ENCODE measurements at places on chromosomes 16 and 17.

GRCh38 chr17:79112471-79112870 is 37.8 kb downstream of the ENGASE start:
- no peak for DNase-seq

- peak; percentile 72 for DNase-seq
These were observed 5.5 kb upstream of the SLC25A35 start for GRCh38 chr17:8300627-8301242.

DNA sequence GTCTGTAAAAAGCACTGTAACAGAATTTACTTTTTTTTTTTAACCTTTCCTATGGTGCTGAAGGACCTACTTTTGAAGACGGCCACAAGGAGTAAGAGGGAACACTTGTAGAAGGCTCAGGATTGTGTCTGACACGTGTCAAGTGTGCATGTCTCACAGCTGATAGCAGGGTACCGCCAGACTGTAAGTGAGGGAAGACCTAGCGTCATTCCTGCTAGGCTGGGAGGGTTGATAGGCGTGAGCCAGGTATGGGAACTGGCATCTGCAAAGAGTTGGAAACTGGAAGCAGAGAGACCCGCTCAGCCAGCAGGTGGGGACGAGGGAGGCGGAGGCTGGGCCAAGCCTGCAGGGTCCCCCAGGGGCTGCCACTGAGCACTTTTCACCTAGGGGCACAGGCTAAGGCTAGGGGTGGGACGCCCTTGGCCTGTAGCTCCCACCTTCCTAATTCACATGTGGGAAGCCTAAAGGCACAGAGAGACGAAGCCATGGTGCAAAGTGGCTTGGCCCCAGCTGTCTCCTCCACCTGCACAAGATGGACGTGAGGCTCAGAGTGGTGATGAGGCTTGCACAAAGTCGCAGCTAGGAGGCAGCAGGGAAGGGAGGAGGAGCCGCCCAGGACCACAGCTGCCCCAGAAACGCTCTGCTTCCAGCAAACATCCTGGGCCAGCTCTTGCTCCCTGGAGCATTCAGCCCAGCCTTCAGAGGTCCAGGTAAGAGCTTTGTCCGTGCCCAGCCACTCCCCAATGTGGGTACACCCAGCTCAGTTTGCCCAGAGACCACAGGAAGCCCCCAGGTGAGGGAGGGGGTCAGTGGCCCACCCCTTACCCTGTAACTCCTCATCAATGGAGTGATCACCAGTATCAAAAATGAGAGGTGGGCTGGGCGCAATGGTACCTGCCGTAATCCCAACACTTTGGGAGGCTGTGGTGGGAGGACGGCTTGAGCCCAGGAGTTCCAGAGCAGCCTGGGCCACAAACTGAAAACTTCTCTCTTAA is 18.9 kb downstream of the VASN start:
- no peak for DNase-seq

DNA sequence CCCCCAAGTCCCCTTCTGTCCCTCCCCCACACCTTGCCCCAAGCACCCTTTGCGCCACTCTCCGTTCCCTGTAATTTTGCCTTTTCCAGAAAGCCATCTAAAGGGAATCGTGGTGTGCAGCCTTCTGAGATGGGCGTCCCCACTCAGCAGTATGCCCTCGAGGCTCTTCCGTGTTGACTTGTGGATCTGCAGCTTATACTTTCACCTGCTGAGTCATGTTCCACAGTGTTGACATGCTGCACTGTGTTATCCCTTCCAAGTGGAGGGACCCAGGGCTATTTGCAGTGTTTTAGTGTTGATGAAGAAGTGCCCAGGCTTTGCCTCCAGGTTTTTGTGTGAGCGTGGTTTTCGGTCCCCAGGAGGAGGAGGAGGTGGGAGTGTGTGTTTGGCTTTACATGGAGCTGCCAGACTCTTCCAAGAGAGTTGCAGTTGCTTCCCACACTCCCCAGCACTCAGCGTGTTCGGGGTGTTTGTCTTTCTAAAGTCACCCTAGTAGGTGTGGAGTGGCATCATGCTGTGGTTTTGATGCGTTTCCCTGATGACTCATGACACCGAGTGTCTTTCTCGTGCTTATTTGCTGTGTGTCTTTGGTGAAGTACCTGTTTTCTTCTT is 32.1 kb upstream of the JPT2 start:
- DNase-seq: peak; percentile 49

DNA sequence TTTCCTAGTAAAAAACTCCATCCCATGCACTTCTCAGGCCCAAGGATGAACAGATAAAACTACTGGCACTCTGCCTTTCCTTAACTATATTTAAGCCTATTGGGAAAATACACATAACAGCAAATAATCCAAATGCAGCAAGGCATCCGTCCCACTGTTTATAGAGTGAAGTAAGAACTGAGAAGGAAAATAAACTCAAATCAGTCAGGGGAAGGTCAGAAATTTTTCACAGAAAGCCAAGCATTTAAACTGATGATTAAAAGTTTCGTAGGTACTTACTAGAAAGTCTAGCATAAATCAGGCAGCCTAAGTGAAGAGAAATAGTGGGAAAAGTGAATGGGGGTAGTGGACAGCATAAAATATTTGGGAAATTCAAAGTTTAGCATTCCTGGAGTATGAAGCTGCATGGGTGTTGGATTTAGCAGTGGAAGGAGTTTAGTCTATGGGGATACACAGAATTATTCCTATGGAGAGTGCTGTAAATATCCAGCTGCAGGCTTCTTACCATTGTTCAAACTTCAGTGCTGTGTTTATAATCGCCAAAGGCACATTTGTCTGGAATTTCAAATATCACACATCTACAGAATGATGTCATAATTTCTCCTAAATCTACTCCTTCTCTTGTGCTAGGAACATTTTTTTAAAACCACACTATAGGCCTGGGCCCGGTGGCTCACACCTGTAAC is 1131.0 kb upstream of the GOT2 start:
- no peak for DNase-seq

DNA sequence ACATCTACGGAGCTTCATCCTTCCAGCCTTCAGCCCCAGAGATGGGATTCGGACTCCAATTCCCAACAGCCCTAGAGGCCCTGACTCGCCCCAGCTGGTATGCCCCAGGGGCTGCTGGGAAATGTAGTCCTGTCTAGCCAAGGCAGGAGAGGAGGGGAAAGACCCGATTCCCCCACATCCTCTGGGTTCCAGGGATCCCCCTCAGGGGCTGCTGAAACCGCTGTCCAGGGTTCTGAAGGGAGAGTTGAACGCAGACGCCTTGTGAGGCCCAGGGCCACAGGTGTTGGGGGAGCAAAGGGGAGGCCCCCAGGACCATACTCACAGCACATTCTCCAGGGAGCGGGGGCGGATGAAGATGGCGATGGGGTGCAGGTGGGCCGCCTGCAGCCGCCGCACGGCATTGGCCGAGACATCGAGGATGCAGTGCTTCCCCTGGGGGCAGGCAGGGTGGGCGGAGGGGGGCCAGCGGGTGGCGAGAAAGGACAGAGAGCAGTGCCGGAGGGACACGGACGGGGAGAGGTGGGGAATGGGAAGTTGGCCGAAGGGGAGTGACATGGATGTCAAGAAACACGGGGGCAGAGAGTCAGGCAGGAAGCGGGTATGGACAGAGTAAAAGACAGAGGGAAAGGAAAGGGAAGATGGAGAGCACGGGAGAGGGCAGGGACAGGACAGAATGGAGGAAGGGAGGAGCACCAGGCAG is 12.6 kb upstream of the ASGR1 start:
- peak; percentile 35 for DNase-seq

DNA sequence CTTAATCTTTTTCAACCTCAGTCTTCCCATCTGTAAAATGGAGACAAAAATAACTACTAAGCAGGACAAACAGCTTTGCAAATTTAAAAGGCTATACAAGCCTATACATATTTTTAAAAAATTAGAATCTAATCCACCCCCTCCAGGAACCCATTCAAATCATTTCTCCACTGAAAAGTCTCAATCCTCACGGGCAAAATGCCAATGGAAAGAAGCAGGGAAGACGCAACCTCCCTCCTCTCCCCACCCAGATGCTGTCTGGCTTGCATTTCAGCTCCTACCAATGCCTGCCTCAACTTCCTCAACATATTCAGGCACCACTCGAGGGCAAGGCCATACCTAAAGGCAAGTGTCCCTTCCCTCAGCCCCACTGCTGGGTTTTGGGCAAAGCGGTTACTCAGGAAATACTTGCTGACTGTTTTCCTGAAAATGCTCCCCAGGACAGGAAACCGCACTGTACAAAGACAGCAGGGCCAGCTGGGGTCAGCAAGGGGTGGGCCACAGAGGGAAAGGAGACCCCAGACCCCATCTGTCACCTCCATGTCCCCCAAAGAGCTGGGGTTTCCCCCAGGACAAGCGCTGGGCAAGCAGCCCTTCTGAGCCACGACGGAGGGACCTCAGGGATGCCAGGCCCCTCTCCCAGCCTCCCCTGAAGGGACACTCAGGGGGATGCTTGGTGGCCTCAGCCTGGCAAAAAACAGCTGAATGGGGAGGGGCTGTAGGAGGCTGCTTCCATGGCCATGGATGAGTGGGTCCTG is 47.7 kb upstream of the DOC2B start:
- no peak for DNase-seq

- DNase-seq: no peak
These were observed 817 bp upstream of the JPH3 start for GRCh38 chr16:87601401-87601981.

DNA sequence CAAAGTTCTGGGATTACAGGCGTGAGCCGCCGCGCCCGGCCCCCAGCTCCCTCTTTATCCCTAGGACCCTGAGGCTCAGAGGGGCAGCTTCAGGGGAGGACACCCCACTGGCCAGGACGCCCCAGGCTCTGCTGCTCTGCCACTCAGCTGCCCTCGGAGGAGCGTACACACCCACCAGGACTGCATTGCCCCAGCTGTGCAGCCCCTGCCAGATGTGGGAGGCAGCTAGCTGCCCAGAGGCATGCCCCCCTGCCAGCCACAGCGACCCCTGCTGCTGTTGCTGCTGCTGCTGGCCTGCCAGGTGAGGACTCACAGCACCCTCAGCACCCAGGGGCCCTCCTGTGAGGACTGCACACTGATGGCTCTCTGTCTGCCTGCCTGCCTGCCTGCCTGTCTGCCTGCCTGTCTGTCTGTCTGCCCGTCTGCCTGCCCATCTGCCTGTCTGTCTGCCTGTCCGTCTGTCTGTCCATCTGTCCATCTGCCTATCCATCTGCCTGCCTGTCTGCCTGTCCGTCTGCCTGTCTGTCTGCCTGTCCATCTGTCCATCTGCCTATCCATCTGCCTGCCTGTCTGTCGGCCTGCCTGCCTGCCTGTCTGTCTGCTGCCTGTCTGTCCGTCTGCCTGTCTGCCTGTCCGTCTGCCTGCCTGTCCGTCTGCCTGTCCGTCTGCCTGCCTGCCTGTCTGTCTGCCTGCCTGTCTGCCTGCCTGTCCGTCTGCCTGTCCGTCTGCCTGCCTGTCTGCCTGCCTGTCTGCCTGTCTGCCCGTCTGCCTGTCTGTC is 5.0 kb downstream of the GCGR start:
- no peak for DNase-seq

DNA sequence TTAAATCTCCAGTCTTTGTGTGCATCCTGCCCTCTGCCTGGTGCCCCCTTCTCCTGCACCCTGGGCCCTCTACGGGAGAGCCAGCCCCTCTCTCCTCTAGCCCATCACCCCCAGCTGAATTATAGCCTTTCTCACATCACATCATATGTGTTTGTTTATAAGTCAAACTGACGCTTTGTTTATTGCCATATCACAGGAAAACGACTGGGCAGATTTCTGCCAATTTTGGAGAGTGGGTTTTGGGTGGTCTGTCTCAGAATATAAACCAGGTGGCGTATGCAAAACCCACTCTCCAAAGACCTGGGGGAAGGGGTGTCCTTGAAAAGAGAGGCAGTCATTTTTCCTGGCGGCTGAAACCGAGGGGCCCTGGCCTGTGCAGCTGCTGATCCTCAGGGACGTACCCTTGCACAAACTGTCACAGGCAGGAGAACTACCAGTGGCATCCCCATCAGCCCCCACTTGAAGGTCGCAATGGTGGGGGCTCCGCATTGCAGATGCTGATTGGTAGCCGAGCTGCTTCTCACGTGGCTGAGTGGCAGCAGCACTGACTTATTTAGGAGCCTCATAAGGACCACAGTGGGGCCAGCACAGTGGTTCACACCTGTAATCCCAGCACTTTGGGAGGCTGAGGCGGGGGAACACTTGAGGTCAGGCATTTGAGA is 34.8 kb upstream of the CDC42EP4 start:
- no peak for DNase-seq

GRCh38 chr17:10136258-10136981 is 62.0 kb downstream of the GAS7 start:
- DNase-seq: no peak

GRCh38 chr17:13638855-13639458 is 37.2 kb upstream of the HS3ST3A1 start:
- DNase-seq: no peak

- peak; percentile 46 for DNase-seq
These were observed 50.9 kb downstream of the PECAM1 start for GRCh38 chr17:64339516-64340490.

DNA sequence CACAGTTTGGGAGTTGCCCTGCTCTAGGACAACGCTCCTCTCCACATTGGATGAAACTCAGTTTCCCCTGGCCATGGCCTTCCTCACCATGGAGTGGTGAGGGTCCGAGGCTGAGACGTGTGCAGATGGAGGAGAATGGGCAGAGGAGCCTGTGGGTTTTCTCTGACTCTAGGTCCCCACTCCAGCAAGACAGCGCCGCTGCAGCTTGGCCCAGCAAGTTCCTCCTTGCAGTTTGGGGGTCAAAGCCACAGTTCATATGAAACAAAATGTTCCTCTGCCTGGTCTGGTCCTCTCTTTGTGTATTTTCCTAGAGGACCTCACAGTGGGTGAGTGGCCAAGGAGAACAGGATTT is 2.3 kb downstream of the C16orf54 start:
- DNase-seq: peak; percentile 36

DNA sequence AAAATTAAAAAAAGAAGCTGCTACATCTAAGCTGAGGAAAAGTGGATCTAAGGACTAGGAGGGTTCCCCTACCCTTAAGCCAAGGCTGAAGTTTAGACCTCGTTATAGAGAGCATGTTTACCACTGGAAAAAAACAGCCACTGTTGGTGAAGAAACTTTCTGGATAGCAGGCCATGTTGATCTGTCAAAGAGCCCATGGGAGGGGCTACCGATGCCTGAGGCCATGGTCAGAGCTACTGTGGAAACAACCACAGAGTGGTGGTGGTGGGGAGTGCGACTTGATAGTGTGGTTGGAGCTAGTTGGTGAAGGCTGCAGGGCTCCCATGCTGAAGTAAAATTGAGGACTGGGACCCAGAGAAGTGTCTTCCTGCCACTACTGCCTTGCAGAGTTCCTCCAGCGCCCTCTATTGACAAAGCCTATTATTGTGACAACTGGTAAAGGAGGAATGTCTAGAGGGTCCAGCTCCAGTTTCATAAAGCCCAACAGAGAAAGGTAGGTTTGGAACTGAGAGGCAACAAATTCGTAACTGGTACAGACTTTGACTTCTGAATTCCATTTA is 12.7 kb upstream of the FAM20A start:
- DNase-seq: peak; percentile 75
